ENCODE measurements at places on chromosomes 12 and 14. TPM values are rescaled to one million over a fixed set of nuclear protein-coding genes. Genes with fewer than 3 reads are reported as not detected.

DNA sequence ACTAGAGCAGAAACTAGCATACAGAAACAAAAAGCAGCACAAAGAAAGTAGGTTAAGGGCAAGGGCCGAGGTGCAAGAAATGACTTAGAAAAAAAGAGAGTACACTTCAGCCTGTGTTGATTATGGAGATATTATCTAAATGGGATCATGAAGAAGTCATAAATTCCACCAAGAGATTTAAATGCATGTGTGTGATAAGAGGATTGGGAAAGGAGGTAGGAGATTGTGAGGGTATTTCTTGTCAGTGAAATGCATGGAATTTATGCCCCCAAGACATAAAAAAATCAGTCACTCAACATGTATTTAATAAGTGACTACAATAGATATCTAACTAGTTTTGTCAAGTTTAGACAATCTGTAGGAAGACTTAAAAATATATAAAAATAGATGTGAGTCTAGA, 976.2 kb upstream of the LRFN5 start:
- no peak for DNase-seq

- no peak for DNase-seq
These were observed 50.9 kb upstream of the PKP2 start for GRCh38 chr12:32947206-32948067.

The GLT8D2 gene
- polyA plus RNA-seq = 1.2 TPM

The ANKRD33 gene
- not detected for polyA plus RNA-seq

DNA sequence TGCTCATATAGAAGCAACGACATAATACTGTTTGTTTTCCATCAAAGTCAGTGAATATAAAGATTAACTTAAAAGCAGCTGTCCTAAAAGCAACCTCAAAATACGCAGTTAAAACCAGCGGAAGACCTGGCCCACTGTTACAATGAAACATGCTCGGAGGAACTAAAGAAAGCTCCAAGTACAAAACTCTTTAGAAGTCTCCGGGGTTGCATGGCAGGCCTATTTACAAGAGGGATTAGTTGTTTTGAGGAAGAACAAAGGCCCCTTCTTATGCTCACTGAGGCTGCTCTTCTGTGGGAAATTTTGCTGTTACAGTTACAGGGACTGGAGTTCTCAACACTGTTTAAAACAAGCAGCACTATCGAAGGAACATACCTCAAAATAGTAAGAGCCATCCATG, 75.9 kb upstream of the C12orf71 start:
- DNase-seq = no peak

The MSRB3 gene
- polyA plus RNA-seq = 6.6 TPM

DNA sequence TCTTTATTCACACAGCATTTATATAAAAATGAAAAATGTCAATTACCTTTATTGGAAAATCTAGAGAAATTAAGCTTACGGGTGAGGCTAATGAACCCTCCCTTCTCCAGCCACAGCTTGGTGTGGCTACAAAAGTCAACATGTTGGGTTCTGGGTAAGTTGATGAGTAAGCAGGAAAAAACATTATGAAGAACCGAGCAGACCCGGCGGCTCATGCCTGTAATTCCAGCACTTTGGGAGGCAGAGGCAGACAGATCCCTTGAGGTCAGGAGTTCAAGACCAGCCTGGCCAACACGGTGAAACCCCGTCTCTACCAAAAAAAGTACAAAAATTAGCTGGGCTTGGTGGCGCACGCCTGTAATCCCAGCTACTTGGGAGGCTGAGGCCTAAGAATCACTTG, 10.9 kb downstream of the NAA25 start:
- DNase-seq = no peak

The CCER1 gene
- polyA plus RNA-seq = not detected

- DNase-seq = peak; percentile 48
These were observed 72.8 kb downstream of the KIF26A start for GRCh38 chr14:104211215-104211614.

The CLEC2B gene
- polyA plus RNA-seq = 20.4 TPM

GRCh38 chr14:61456720-61457119, 135.3 kb downstream of the PRKCH start:
- DNase-seq = peak; percentile 88

Measured in spleen (tissue), 13 donors.